ENCODE measurements at places on chromosomes 7 and 10. TPM values are rescaled to one million over a fixed set of nuclear protein-coding genes. Genes with fewer than 3 reads are reported as not detected.

RBM17 gene
- total RNA-seq = 64.0 TPM

SH2D4B gene
- not detected for total RNA-seq

TMEM106B gene
- 39.7 TPM for total RNA-seq

LEP gene
- not detected for total RNA-seq

LCOR gene
- total RNA-seq = 40.8 TPM

ATG9B gene
- 0.40 TPM for total RNA-seq

SKAP2 gene
- total RNA-seq = 40.8 TPM

DNA sequence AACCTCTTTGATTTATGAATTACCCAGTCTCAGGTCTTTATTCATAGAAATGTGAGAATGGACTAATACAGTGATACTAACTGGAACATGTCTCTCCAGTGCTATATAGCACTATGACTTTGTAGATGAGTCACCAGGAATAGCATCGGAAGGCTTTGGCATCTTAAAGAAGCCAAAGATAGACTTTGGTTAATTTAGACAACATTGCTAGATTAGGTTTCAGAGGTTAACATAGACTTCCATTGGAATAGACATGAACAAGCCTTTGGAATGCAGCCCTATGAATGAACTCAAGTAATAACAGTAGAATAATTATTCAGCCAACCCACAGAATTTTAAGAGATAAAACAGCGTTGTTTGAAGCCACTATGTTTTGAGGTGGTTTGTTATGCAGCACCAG lies 169.2 kb downstream of the HGF start:
- no peaks in the 10 kb centered on the region for H3K4me1 ChIP-seq
- no peaks in the 10 kb centered on the region for H3K27me3 ChIP-seq
- no peaks in the 10 kb centered on the region for H3K36me3 ChIP-seq
- H3K4me3 ChIP-seq = no peak overlapping the region
- DNase-seq = no peak

GRCh38 chr7:113085781-113086390 lies 741 bp downstream of the GPR85 start:
- H3K27me3 ChIP-seq = no peaks in the 10 kb centered on the region
- no peak overlapping the region for H3K27ac ChIP-seq
- H3K4me1 ChIP-seq = peaks cover 2% of the 10 kb centered on the region
- no peak for DNase-seq
- no peak overlapping the region for H3K4me3 ChIP-seq

- no peak for DNase-seq
- H3K4me1 ChIP-seq = peaks cover 4% of the 10 kb centered on the region
- H3K36me3 ChIP-seq = no peaks in the 10 kb centered on the region
- no peaks in the 10 kb centered on the region for H3K27me3 ChIP-seq
- H3K4me3 ChIP-seq = no peak overlapping the region
Observed at GRCh38 chr10:77944519-77944918, 18.0 kb upstream of the DLG5 start.

DNA sequence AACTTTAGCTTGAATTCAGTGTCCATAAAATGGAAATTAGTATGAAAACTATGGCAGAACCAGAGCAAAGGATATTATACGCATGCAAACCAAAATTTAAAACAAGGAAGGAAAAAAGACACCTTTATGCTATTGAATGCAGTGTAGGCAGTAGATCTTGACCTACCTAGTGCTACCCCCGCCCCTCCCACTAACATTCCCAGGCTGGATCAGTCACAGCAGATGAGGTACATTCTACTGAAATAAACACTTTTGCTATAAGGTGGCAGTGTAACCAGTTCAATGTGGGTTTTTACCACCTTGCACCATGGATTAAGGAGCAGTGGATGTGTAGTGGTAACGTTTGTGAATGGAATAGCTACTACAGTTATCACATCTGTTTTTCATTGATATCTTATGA lies 27.9 kb downstream of the SRI start:
- no peak overlapping the region for H3K4me3 ChIP-seq
- no peaks in the 10 kb centered on the region for H3K4me1 ChIP-seq
- no peaks in the 10 kb centered on the region for H3K27me3 ChIP-seq

- H3K4me3 ChIP-seq = no peak overlapping the region
- H3K27ac ChIP-seq = no peak overlapping the region
- H3K36me3 ChIP-seq = no peaks in the 10 kb centered on the region
- no peaks in the 10 kb centered on the region for H3K27me3 ChIP-seq
- H3K4me1 ChIP-seq = no peaks in the 10 kb centered on the region
- no peak for DNase-seq
Observed at GRCh38 chr7:29623973-29624372, 60.3 kb downstream of the PRR15 start.

DNA sequence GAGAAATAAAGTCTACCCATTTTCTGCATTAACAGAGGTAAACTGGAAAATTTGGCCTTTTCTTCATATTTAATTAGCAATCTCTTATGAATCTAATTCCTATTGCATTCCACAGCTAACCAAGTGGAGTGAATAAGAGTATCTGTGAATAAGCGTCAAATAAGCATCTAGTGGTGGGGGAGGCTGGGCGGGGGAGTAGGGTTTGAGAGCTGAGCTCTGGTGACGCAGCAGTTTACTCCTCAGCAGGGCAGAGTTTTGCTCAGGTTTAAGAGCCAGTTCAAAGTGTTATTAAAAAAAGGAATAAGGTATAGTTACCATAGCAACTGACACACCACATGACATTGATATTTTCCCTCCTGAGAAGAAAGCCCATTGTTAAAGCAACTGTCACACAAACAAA lies 1346.8 kb upstream of the CELF2 start:
- H3K36me3 ChIP-seq = no peaks in the 10 kb centered on the region
- no peak overlapping the region for H3K4me3 ChIP-seq
- H3K4me1 ChIP-seq = no peaks in the 10 kb centered on the region
- no peak for DNase-seq

DNA sequence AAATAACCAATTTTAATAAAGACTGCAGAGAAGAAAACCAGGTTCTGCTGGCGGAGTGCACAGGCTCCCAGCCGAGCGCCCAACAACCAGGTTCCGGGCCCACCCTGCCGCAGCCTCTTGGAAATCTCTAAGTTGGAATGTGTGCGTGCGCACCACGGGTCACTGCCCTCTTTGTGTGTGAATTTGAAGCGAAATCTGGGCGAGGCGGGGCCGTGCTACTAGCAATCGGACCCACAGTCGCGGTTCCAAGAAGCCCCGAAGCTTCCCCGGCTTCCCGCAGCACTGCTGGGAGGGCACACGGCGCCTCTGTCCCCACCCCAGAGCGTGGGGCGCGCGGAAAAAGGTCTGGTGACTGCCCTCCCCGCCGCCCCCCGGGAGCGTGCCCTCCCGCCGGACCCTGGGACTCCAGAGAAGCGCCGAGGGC lies 666 bp upstream of the MAP3K8 start:
- H3K27me3 ChIP-seq = no peaks in the 10 kb centered on the region
- DNase-seq = peak; percentile 76
- H3K36me3 ChIP-seq = no peaks in the 10 kb centered on the region

- peaks cover 3% of the 10 kb centered on the region for H3K4me1 ChIP-seq
- no peak overlapping the region for H3K27ac ChIP-seq
- H3K36me3 ChIP-seq = no peaks in the 10 kb centered on the region
- H3K27me3 ChIP-seq = no peaks in the 10 kb centered on the region
Observed at GRCh38 chr10:44370731-44371248, 14.1 kb downstream of the CXCL12 start.

GRCh38 chr10:11397077-11397965 lies 214.1 kb downstream of the USP6NL start:
- H3K27ac ChIP-seq = no peak overlapping the region
- no peak overlapping the region for H3K4me3 ChIP-seq
- H3K4me1 ChIP-seq = peaks cover 8% of the 10 kb centered on the region

DNA sequence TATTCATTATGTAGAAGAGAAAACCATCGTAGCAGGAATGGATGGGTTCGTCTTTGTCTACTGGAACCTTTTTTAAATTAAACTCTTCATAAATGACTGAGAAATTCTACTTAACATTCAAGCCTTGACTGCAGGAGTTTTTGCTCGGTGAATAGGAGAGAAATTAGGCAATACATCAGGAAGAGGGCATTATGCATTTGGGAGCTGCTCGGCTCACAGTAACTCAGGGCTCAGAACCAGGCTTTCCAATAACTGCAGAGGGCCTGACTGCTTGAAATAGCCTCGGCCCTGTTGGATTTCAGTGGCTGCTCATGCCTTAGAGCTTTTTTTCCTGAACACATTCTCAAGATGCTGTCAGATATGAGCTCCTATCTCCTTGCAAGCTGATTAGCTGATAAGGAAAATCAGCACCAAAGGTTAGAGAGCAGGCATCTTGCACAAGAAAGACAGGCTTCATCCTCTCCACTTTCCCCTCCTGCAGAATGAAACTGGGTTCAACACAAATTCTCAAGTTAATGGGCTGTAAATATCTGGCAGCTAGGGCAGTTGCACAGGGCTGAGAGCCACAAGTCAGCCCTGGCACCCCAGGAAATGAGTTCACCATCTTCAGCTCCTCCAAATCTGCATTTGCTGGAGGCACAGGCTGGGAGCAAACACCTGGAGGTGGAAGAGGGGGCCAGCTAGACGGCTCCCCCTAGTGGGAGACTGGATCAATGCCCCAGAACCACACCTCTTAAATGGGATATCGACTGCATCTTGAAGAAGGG lies 24.3 kb downstream of the TECTB start:
- no peak for DNase-seq
- H3K27me3 ChIP-seq = no peaks in the 10 kb centered on the region
- H3K4me1 ChIP-seq = no peaks in the 10 kb centered on the region
- H3K36me3 ChIP-seq = no peaks in the 10 kb centered on the region

DNA sequence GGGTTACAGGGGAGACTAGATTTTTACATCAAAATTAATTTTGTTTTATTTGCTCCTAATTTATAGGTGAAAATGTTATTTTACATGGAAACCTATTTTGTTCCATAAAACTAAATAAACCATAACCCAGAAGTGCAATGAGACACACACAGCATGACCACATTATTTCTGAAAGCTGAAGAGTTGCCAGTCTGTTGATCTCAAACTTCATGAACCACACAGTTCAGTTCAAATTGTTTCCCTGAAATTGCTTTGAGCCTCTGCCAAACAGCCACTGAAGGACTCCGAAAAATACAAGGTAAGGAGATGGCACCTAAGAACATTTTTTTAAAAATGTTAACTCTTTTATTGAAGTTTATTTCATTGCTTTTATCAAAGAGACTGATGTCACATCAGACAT lies 25.0 kb upstream of the ITGB8 start:
- no peak overlapping the region for H3K4me3 ChIP-seq
- H3K27ac ChIP-seq = no peak overlapping the region
- no peaks in the 10 kb centered on the region for H3K27me3 ChIP-seq
- H3K36me3 ChIP-seq = no peaks in the 10 kb centered on the region
- peaks cover 2% of the 10 kb centered on the region for H3K4me1 ChIP-seq

DNA sequence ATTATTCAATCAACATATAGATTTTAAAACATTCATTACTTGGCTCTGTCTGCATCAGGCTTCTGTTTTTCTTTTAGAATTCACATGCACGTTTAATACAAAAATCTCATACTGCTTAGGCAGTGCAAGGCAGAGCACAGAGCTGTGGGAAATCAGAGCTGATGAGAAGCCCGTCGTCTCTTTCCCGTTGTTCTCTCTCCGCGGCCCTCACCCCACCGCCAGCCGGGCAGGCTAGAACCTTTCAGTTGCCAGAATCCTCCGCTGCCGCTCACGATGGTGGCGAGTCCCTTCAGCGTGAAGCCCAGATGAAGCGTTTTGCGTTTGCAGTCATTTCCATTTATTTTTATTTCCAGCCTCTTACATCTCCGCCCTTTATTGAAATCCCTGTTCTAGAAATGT lies 648.2 kb downstream of the SDK1 start:
- DNase-seq = no peak
- no peaks in the 10 kb centered on the region for H3K27me3 ChIP-seq
- no peaks in the 10 kb centered on the region for H3K4me1 ChIP-seq
- H3K27ac ChIP-seq = no peak overlapping the region
- no peak overlapping the region for H3K4me3 ChIP-seq

- no peak overlapping the region for H3K27ac ChIP-seq
- H3K4me1 ChIP-seq = peaks cover 4% of the 10 kb centered on the region
- no peak for DNase-seq
- H3K36me3 ChIP-seq = no peaks in the 10 kb centered on the region
- H3K27me3 ChIP-seq = no peaks in the 10 kb centered on the region
- H3K4me3 ChIP-seq = no peak overlapping the region
Observed at GRCh38 chr7:92647011-92647625, 56.9 kb upstream of the FAM133B start.

DNA sequence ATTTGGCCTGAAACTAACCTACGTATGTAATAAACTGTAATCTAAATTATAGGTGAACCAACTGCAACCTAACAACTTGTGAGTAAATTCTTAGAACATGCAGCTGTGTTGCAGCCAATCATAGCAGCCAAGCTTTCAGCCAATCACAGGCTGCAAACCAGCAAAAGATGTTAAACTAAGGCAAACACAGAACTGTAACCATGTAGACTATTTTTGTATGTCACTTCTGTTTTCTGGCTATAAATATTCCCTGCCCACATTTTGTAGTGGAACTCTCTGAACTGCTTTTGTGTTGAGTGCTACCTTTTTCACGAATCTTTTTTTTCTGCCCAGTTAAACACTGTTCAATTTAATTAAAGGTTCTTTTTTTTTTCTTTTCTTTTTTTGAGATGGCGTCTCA lies 28.2 kb upstream of the ZPBP start:
- H3K27ac ChIP-seq = no peak overlapping the region
- no peak overlapping the region for H3K4me3 ChIP-seq
- H3K36me3 ChIP-seq = no peaks in the 10 kb centered on the region
- no peaks in the 10 kb centered on the region for H3K4me1 ChIP-seq
- no peak for DNase-seq

DNA sequence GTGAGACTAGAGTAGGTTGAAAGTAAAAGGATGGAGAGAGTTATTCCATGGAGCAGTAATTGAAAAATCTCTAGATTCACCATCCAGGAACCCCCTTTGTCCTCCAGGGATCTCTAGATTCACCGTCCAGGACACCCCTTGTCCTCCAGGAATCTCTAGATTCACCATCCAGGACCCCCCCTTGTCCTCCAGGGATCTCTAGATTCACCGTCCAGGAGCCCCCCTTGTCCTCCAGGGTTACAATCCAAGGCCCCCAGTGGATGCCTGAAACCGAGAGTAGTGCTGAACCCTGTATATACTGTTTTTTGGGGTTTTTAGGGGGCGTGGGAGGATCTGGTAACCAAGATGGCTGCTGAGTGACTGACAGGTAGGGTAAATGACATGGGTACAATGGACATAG lies 38.3 kb upstream of the PPP2R2D start:
- H3K4me3 ChIP-seq = no peak overlapping the region
- no peaks in the 10 kb centered on the region for H3K4me1 ChIP-seq
- no peaks in the 10 kb centered on the region for H3K27me3 ChIP-seq
- H3K27ac ChIP-seq = no peak overlapping the region
- H3K36me3 ChIP-seq = no peaks in the 10 kb centered on the region

All from ovary (tissue), 10 donors.